Activated CD8-positive, alpha-beta memory T cell treated with anti-CD3 and anti-CD28 coated beads for 1 hour (primary cell): ENCODE measurements at places on chromosomes 4 and X.

GRCh38 chr4:41420541-41420940 is 117.4 kb upstream of the LIMCH1 start:
- DNase-seq = no peak

DNA sequence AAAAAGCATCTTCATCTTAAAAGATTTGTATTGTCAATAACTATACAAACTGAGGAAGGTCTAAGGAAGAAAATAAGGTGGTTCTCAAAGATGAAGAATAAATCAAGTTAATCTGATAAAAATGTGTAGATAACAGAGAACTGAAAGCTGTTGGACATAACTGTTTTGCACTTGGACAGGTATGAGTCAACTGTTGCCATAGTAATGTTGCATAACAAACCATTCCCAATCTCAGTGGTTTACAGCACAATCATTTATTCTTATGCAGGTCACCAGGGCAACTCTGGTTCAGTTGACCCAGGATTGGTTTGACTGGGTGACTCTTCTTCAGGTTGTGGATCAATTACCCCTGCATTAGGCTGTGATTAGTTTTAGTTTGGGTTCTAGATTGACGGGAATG is 2197.7 kb downstream of the ARAP2 start:
- DNase-seq = no peak

GRCh38 chr4:141177171-141177570 is 43.5 kb upstream of the ZNF330 start:
- DNase-seq = no peak

DNA sequence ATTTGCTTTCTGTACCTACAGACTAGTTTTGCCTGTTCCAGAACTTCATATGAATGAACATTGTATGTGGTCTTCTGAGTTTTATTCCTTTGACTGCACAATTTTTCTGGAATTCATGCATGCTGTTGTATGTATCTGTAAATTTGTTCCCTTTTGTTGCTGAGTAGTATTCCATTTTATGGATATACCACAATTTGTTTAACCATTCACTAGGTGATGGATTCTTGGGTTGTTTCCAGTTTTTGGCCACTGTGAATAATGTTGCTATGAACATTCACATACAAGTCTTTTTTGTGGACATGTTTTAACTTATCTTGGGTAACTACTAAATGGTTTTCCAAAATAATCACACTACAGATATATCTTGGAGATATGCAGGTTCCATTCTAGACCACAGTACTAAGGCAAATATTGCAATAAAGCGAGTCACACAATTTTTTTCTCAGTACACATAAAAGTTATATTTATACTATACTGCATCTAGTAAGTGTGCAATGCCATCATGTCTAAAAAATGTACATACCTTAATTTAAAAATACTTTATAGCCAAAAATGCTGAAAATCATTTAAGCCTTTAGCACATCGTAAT is 58.7 kb downstream of the TSPAN5 start:
- DNase-seq = no peak
